Activated CD8-positive, alpha-beta memory T cell treated with anti-CD3 and anti-CD28 coated beads for 4 hours (primary cell): ENCODE measurements at places on chromosomes 3 and 15.

DNA sequence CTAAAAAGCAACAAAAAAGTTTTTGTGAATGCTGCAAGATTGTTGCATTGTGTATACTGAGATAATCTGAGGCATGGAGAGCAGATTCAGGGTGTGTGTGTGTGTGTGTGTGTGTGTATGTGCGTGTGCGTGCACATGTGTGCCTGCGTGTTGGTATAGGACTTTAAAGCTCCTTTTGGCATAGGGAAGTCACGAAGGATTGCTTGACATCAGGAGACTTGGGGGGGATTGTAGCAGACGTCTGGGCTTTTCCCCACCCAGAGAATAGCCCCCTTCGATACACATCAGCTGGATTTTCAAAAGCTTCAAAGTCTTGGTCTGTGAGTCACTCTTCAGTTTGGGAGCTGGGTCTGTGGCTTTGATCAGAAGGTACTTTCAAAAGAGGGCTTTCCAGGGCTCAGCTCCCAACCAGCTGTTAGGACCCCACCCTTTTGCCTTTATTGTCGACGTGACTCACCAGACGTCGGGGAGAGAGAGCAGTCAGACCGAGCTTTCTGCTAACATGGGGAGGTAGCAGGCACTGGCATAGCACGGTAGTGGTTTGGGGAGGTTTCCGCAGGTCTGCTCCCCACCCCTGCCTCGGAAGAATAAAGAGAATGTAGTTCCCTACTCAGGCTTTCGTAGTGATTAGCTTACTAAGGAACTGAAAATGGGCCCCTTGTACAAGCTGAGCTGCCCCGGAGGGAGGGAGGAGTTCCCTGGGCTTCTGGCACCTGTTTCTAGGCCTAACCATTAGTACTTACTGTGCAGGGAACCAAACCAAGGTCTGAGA, 4.7 kb downstream of the BHLHE40 start:
- DNase-seq, result peak; percentile 60

GRCh38 chr3:8979262-8979661, 16.0 kb upstream of the RAD18 start:
- DNase-seq, result no peak

DNA sequence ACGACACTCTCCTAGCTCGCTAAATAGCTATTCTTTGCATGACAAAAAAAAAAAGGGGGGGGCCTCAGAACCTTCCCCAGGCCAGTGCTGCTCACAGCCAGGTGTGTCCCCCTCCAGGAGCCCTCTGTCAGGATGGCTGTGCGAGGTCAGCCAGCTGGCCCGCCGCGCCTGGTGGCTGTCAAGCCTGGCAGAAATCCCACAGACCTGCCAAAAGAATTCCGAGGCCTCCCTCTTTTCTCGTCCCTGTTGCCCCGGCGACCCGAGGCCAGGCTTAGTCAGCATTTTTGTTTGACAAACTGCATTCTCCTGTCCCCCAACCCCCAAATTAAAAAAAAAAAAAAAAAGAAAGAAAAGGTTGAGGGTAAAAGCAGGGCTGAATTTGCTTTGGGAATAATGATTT, 61.9 kb downstream of the TM4SF4 start:
- DNase-seq, result no peak

DNA sequence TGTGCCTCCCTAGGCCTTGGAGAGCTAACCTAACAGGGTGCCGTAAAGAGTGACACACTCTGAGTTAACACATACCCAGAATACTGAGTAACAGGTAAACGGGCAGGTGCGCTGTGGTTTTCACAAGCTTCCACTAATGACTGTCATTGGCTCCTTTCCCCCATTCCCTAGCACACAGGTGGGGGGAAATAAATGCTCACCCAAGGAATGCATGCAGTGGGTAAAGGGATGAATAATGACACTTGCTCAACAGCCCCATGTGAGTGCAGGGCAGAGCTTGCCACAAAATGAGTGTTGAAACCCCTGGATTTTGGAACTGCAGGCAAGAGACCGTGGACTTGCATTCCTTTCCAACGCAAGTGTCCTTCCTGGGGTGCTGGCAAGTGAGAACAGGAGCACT, 57.6 kb downstream of the ADAMTS17 start:
- DNase-seq, result no peak

DNA sequence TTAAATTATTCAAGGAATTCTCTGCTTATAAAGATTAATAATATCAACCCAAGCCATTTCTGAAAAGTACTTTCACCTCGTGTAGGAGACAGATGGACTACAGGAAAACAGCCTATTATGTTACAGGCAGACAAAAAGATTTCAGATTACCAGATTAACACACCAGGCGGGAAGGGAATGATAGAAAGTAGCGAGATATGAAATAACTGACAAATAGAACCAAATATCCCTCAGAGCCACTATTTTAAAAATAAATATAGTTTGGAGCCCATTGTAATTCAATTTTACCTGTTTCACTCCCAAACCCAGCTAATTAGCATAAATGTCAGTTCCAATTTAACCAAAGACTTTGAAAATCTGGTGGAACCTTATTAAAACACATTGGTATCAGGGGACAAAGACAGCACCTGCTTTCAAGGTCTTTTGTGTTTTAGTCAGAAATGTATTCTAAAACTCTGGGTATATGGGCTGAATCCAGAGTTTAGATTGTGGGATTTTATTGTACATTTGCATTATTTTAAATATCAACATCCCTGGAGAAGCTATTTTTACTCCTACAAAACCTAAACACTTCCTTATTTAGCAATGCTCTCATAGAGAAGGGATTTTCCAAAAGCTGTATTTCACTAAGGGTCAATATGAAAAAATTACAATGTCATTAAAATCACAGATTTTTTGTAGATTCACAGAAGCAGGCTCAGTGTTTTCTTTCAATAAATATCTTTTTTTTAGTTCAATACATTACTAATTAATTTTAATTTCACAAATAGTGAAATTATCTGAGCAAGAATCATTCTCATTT, 138.4 kb downstream of the TNIK start:
- DNase-seq, result no peak

- no peak for DNase-seq
Measured at GRCh38 chr3:154182322-154182922, 61.2 kb downstream of the ARHGEF26 start.

DNA sequence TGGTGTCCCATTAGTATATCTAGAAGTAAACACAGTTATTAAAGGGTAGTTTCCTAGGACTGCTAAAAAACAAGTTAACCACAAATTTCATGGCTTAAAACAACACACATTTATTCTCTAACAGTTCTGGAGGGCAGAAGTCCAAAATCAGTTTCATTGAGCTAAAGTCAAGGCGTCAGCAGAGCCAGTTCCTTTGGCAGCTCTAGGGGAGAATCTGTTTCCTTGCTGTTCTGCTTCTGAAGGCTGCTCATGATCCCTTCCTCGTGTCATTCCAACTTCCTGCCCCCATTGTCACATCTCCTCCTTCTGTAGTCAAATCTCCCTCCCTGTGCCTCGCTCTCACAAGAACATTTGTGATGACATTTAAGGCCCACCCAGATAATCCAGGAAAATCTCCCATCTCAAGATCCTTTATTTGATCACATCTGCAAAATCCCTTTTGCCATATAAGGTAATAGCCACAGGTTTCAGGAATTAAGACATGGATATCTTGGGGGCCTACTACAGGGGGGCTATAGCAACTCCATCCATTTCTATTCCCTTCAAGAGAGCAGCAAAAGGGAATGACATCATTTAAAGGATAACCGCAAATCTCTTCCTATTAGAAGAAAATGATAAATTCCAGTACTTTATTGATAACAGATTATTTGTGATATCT, 50.1 kb downstream of the GPR176 start:
- DNase-seq, result no peak

- DNase-seq, result no peak
Measured at GRCh38 chr15:74263466-74263865, 27.3 kb downstream of the CCDC33 start.

- no peak for DNase-seq
Measured at GRCh38 chr3:33624756-33625155, 93.3 kb downstream of the CLASP2 start.

DNA sequence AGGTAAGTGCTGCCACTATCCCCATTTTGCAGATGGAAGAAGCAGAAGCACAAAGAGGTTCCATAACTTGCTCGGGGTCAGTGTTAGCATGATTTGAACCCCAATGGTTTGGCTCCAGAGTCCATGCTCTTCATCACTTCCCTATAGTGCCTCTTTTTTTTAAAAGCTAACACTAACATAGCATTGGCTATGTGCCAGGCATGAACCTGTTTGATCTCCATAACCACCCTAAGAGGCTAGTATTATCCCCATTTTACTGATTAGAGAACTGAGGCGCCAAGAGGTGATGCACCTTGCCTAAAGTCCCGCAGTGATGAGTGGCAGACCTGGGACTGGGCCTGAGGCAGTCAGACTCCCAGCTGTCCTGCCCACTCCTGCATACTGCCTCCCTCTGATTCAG, 7.3 kb downstream of the LINGO1 start:
- no peak for DNase-seq

GRCh38 chr15:63452552-63453136, 51.7 kb upstream of the USP3 start:
- no peak for DNase-seq

GRCh38 chr15:32717426-32718226, at the start of gene GREM1:
Gene GREM1 (plus strand): TSS chr15:32718004. CDS start chr15:32730691, 12,687 bp downstream.
- DNase-seq, result no peak

- no peak for DNase-seq
Measured at GRCh38 chr3:34725774-34726173, 913.6 kb upstream of the ARPP21 start.

GRCh38 chr3:196608693-196609092, 30.8 kb upstream of the NRROS start:
- no peak for DNase-seq

GRCh38 chr3:143200001-143200924, 80.7 kb downstream of the CHST2 start:
- DNase-seq, result no peak

- DNase-seq, result no peak
Measured at GRCh38 chr15:77329202-77329601, 90.7 kb downstream of the PEAK1 start.

DNA sequence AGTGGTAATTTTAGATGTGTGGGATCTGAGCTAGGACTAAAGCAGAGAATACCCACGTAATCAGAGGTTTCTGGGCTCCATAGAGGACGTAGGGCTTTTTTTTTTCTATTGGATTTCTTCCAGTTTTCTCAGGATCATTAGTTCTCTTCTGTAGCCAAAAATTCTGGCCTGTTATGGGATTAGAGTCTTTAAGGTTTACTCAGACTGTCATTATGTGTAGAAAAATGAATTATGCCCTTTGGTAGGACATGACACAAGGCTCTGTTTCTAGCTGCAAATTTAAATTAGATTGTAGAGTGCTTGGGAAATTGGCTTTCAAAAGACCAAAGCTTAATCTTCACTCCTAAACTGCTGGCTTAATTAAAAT, 1.9 kb downstream of the SETD5 start:
- no peak for DNase-seq
